ENCODE measurements at places on chromosomes 12 and 14.

- no peak for DNase-seq
Observed at GRCh38 chr14:61599942-61600341, 95.4 kb upstream of the HIF1A start.

DNA sequence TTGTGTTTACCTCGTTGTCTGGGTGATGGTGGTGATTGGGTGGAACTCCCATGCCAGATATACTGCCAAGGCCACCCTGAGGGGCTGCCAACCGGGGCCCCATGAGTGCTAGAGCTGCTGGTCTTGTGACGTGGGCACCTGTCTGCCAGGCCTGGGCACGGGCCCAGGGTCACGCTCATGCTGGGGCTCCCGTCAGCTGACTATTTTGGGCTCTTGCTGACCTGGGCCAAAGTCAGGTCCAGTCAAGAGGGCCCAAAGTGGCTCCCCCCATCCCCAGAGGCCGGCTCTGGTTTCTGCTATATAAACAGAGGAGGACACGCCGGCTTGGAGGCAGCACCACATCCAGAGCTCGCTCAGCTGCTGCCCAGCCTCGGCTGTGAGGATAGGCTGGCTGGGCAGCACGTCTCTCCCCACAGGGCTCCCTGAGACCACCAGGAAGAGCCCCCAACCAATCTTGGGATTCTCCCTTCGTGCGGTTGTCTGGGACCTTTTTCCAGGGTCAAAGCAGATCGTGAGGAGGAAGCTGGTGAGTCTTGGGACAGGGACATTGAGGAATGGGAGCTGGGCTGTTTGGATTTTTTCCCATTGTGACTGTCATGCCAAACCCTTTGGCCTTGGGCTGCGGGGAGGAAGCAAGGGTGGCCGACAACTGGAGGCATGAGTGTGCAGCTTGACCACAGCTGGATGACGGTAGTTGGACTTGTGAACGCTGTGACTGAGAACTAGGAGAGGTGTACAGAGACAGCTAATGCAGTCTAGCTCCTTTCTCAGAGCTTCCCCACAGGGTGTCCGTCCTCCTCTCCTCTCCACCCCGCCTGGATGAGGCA is 7.6 kb upstream of the NR4A1 start:
- no peak for DNase-seq

DNA sequence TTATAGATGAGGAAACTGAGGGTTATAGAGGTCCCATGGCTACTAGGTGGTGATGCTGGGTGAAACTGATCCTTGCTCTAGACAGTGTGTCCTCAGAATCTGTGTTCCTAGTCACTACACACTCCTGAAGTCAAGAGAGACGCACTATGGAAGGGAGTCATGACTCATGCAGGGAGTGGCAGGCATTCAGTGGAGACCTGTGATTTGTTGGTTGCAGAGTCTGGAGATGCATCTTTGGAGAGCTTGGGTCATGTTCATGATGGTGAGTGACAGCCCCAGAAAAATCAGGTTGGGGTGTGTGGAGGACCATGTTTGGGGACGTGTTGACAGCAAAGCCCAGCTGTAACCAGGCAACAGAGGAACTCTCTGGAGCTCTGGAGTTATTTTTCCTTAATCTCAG is 38.0 kb upstream of the FBXO21 start:
- DNase-seq = no peak

- no peak for DNase-seq
Observed at GRCh38 chr12:48810903-48811431, 7.3 kb upstream of the CACNB3 start.

DNA sequence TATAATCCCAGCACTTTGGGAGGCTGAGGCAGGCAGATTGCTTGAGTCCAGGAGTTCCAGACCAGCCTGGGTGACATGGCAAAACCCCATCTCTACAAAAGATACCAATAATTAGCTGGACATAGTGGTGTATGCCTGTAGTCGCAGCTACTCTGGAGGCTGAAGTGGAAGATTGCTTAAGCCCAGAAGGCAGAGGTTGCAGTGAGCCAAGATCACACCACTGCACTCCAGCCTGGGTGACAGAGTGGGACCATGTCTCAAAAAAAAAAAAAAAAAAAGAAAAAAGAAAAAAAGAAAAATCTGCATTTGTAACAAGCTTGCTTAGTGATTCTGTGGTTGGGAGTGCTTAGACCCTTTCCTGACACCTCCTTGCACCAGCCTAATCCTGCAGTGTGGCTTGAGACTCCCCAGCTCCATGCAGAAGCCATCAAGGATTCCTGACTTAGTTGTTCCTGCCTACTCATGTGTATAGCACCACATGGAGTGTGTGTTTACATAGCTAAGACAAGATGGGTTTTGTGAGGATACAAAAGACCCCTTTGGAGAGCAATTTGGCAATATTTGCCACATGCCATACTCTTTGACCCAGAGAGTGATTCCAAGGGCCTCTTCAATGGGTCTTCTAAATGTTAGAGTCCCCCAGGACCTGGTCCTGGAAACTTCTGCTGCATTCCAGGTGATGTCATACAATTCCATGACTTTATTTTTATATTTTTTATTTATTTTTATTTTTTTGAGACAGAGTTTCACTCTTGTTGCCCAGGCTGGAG is 5.1 kb upstream of the TMED10 start:
- no peak for DNase-seq

- no peak for DNase-seq
Observed at GRCh38 chr12:48414021-48414420, 58.3 kb upstream of the ANP32D start.

DNA sequence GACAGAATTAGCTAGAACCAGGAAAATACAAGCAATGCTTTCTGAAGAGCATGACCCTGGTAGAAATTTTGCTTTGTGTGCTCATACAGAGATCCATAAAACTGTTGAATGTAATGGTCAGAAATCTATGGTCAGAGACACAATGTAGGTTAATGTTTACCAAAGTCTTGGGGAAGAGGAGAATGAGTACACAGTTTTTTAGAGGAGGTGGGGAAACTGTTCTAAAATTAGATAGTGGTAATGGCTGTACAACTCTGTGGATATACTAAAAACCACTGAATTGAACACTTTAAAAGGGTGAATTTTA is 109.5 kb upstream of the ARHGAP5 start:
- DNase-seq = no peak

GRCh38 chr14:72740504-72740961 is 153.4 kb downstream of the DPF3 start:
- no peak for DNase-seq

- DNase-seq = no peak
Observed at GRCh38 chr12:94207849-94208621, 59.7 kb downstream of the PLXNC1 start.

- DNase-seq = no peak
Observed at GRCh38 chr12:71731439-71732356, 23.0 kb upstream of the RAB21 start.

GRCh38 chr14:88933191-88933590 is 108.7 kb downstream of the TTC8 start:
- no peak for DNase-seq

DNA sequence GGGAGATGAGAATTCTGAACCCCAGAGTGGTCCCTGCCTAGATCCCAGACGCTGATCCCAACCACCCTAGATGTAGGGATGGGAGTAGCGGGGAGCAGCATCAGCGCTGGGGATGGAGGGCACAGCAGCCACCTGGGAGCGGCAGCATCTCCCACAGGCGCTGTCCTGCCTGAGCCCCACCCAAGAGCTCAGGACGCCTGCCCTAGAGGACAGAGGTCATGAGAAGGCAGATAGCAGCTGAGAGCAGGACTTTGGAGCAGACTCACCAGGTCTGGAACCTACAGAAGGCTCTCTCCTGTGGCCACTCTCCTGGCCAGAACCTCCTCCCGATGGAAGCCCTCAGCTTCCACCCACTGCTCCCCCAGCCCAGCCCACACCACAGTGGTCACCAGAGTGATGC is 7.2 kb downstream of the CCDC85C start:
- DNase-seq = no peak

DNA sequence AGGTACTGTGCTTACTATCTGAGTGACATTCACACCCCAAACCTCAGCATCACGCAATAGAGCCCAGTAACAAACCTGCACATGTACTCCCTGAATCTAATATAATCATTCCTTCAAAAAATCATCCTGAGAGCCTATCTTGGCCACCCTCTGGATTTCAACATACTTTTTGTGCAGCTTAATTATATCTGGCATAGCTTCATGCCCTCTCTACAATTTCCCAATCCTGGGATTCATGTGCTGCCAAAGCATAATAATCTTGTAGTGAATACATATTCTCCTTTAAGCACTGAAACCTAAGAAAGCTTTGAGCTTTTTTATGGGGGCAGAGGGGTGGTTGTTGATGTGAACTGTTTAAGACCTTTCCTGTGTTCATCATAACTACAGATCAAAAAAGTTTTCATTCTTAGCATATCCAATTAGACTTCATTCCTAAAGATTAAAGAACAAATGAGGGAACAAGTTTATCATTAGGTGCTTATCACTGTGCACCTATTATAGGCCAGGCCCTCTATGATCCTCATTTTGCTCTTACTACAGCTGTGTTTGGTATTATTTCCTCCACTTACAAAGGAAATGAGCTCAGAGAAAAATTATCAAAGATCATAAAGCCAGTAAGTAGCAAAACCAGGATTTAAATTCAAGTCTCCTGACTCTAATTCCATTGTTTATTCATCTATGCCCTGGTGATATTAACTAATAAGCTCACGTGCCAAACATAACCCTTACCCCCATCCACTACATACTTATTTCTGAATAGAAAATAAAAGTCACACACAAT is 51.2 kb downstream of the SINHCAF start:
- DNase-seq = no peak

GRCh38 chr12:109757671-109758265 is 44.1 kb downstream of the FAM222A start:
- DNase-seq = no peak

DNA sequence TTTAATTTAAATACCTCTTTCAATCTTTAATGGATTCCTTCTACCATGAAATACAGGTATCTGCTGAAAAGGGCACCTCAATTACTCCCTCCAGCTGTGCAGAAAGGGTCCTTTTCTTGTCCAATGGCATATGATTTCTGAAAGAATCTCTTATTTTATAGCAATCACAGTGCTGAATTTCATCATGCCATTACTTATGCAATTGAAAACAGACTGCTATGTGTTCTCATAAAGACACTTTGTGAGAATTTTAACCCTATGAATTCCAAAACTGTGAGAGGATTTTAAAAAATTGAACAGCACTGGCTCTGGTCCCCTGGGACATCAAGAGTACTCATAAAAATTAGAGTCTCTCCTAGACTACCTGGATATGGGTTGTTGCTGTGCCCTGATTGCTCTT is 45.9 kb upstream of the CNOT2 start:
- no peak for DNase-seq

GRCh38 chr12:28870839-28871440 is 278.1 kb upstream of the FAR2 start:
- no peak for DNase-seq

DNA sequence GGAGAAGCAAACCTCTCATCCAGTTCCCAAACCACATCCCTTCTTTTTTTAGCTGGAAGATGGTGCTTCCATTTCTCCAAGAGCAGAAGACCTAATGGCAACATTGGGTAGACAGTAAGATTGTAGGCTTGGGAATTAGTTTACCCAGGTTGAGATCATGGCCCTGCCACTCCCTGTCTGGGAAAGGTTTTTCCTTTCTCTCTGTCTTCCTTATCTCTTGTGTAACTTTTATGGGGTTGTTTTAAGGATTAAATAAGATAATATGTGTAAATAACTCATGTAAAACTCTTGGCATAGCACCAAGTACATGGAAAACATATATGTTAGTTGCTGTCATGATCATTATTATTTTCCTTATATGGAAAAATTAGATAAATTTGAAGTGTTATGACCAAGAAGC is 23.2 kb upstream of the PSMA6 start:
- DNase-seq = no peak

- no peak for DNase-seq
Observed at GRCh38 chr14:57848353-57848752, 17.5 kb downstream of the SLC35F4 start.

GRCh38 chr14:64602826-64603225 is 53.1 kb downstream of the PPP1R36 start:
- no peak for DNase-seq

DNA sequence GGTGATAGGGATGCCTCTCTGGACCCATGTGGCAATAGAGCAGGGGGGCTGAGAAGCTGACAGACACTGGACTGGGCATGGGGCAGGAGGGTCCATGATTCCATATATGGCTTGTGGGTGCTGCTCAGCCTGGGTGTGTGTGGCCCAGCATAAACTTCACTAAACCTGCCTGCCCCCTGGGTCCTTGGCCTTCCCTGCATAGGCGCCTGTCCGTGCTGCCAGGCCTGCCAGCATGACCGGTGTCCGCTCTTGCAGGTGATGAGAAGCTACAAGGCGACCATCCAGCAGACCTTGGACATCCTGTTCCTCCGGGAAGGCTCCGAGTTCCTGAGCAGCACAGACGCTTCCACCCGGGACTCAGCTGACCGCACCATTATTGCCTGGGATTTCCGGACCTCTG is 61.6 kb downstream of the BEGAIN start:
- no peak for DNase-seq

GRCh38 chr12:5873281-5873919 is 71.7 kb downstream of the ANO2 start:
- DNase-seq = no peak

DNA sequence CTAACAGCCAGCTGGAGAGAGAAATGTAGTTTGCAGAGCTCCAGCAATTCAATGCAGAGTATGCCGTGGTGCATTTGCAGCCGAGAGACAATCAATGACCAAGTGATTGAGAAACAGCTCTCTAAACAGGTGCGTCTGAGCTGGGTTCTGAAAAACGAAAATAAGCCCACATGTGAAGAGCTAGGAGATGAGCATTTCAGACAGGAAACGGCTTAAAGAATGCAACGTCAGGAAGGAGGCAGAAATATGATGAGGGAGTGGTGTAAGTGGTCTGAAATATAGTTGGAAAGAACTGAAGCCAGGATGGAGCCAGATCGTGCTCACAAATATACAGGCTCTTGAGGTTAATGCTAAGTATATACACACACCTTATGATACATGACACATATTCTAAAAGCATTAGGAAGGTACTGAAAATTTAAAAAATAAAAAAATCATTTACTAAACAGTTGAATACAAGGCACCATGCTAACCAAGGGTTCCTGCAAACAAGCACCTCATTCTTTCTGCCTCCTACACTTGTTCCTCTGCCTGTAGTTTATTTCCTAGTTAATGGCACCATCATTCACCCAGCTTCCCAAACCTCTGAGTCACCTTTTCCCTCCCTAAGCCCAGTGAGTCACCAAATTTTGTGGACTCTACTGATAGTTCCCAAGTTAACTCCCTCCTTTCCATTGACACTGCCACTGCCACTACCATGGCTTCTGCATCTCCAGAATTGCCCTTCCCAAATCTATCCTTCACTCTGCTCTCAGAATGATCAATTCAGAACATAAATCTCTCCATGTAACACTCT is 2.3 kb upstream of the GARIN2 start:
- no peak for DNase-seq

Data from cortex of kidney (tissue), 1 donor.